Heart left ventricle (tissue), 16 donors: ENCODE measurements at places on chromosomes 16 and 17. TPM values are rescaled to one million over a fixed set of nuclear protein-coding genes. Genes with fewer than 3 reads are reported as not detected.
A peak's percentile ranks its signal among the peaks of the same experiment; 100 is the strongest.

The SCNN1G gene
- not detected for polyA plus RNA-seq

The TMIGD1 gene
- polyA plus RNA-seq, result not detected

The EFNB3 gene
- 0.15 TPM for polyA plus RNA-seq

The MGAT5B gene
- polyA plus RNA-seq, result not detected

The KRT39 gene
- polyA plus RNA-seq, result not detected

The PLLP gene
- 8.2 TPM for polyA plus RNA-seq

The CACNA1H gene
- 6.2 TPM for polyA plus RNA-seq

The HSD17B1 gene
- 1.2 TPM for polyA plus RNA-seq

The KCNJ12 gene
- polyA plus RNA-seq, result 7.3 TPM

The BICDL2 gene
- polyA plus RNA-seq, result 0.07 TPM

DNA sequence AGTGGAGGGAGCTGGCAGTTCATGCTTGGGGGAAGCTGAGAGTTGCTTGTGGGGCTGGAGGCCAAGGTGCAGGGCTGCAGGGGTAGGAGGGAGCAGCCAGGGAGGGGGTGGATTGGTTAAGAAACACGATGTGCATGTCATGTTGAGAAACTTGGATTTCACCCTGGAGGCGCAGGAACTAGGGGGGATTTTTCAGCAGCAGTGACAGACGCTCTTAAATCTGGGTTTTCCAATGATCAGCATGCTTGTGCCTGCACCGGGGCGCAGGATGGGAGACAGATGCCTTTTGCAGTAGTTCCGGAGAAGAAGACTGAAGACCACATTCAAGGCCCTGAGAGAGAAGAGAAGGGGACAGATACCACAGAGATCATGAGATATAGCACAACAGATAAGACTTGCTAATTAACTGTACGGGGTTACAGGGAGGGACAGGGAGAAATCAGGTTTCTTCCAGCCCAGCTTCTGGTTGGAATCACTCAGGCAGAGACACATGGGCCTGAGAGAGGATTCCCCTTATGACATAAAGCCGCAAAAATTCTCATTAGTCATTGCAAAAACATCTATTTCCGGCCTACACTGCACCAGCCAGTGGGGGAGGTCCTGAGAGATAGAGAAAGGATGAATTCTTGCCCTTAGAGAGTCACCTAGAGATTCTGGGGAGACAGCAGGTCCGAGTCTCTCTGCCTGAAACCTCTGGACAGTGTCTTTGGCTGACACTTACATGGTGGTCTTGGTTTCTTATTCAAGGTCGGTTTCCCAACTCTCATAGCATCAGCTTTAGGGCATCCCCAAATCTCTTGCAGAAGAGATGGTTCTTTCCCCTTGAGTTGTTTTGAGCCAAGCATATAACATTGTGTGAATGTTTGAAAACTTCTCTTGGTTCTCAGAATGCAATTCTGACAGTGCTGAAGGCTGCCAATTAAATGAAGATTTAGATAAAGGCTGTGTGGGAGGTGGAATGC lies 27.1 kb downstream of the CDH13 start:
- no peak for DNase-seq

- peak; percentile 71 for DNase-seq
Observed at GRCh38 chr16:17467923-17468540, 2.7 kb downstream of the XYLT1 start.

- DNase-seq, result no peak
Observed at GRCh38 chr16:56888806-56889205, 23.8 kb downstream of the SLC12A3 start.

GRCh38 chr17:50834429-50835300 lies 721 bp upstream of the WFIKKN2 start:
- DNase-seq, result no peak

GRCh38 chr17:82912484-82913089 lies 72.8 kb upstream of the ZNF750 start:
- DNase-seq, result peak; percentile 86

- DNase-seq, result peak; percentile 69
Observed at GRCh38 chr16:720447-720989, 428 bp upstream of the ANTKMT start.

GRCh38 chr17:59683283-59683682 lies 23.9 kb downstream of the PTRH2 start:
- no peak for DNase-seq

- DNase-seq, result no peak
Observed at GRCh38 chr17:69997332-69997731, 77.7 kb upstream of the KCNJ16 start.

DNA sequence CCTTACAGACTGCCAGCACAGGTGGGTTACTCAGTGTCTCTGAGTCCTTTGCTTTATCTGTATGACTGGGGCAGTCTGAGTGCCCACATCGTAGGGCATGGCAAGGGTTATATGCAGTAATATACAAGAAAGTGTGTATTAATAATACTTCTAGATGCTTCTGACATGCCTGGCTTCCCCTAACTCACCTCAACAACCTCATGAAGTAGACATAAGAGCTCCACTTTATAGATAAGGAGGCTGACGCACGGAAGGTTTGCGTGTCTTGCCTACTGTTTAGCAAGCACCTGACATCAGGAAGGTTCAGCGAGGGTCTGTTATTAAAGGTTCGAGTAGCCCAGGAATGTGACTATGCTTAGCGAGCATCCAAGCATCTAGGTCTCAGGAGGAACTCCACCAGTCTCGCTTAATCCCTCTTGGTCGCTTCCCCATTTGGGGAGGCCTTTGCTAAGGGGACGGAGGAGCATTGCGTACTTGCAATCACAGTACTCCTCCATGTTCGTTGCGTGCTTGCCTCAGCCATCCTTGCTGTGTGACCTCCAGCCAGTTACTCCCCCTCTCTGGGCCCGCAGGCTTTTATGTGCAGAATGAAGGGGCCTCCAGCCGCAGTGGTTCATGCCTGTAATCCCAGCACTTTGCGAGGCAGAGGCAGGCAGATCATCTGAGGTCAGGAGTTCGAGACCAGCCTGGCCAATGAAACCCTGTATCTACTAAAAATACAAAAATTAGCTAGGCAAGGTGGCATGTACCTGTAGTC lies 1.6 kb downstream of the KCNG4 start:
- DNase-seq, result no peak

GRCh38 chr16:54165174-54165911 lies 121.2 kb downstream of the IRX3 start:
- no peak for DNase-seq

DNA sequence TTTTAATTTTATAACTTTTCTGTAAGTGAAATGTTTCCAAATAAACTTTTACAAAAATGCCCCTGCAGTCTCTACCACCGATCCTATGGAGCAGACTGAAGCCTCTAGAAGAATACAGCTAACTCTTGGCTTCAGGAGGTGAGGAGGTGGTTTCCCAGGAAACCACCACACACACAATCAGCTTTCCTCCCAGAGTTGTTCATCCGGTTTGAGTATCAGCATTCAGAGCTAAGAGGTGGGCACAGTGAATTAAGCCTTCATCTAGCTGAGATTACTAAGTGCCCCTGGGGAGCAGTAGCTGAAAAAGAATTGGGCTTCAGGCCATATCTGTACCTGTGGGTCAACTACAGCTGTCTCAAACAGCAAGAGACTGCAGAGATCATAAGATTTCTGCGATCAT lies 139.7 kb downstream of the AATF start:
- no peak for DNase-seq

- DNase-seq, result no peak
Observed at GRCh38 chr16:86662195-86662594, 83.8 kb downstream of the FOXL1 start.

DNA sequence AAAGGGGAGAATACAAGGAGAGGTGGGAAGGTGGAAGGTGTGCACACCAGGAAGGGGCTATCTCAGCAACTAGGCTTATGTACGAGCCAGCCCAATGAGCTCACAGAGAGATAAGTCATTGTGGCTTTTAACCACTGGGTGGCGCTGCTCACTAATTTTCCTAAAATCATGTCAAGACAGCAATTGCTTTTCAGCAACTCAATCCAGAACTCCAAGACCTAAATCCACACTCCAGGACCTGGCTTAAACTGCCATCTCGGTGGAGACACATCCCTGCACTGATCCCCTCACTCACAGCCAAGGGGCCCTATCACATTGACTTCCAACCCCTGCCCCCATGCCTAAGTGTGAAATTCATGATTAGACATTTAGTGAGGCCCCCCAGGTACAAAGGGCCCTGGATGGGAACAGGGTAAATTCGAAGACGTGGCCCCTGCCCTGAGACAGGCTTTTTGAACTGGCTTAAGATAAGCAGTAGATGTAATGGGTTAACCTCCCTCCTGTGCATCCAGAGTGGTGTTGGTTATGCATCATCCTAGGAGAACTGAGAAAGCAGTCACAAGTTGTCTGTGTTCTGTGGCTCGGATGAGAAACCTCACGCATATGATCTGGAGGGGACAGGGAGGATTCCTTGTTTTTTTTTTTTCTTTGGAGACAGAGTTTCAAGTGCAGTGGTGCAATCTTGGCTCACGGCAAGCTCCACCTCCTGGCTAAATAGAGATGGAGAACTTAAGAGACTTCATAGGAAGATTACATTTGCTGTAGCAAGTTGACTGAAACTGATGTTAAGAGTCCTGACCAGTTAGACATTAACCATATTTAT lies 11.5 kb downstream of the CCL16 start:
- DNase-seq, result peak; percentile 67

GRCh38 chr16:674968-675883 lies at the start of gene RHBDL1:
Gene RHBDL1 (plus strand): TSS chr16:675671. CDS start chr16:675791, 120 bp downstream.
- no peak for DNase-seq

GRCh38 chr16:53216798-53217197 lies 162.0 kb downstream of the CHD9 start:
- no peak for DNase-seq

- no peak for DNase-seq
Observed at GRCh38 chr16:19919142-19919541, 34.5 kb upstream of the GPRC5B start.

DNA sequence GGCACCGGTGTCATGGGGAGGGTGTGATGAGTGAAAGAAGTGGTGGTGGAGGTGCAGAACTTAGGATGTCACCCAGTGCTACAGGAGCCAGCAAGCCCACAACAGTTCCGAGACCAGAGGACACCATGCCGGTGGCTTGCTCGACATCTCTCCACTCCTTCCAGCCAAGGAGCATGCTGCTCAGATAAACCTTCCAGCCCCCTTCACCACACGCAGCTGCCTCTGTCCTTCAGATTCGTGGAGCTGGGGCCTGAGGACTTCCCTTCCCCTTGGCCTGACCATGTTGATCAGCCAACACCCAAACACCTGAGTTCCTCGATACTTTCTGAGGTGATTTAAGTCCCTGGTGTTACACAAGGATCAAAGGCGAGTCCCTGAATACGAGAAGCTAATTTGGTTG lies 188.8 kb upstream of the FOXF1 start:
- no peak for DNase-seq

DNA sequence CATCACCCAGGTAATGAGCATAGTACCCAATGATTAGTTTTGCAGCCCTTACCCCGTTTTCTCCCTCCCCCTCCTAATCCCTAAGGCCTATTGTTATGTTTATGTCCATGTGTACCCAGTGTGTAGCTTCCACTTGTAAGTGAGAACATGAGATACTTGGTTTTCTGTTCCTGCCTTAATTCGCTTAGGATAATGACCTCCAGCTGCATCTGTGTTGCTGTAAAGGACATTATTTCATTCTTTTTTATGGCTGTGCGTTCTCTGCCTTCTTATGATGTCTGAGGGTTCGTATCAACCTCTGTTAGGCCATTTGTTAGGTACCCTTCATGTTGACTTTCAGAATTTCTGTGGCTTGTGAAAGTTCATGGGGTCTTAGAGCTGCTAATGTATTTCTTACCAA lies 31.0 kb downstream of the CTCF start:
- DNase-seq, result no peak

DNA sequence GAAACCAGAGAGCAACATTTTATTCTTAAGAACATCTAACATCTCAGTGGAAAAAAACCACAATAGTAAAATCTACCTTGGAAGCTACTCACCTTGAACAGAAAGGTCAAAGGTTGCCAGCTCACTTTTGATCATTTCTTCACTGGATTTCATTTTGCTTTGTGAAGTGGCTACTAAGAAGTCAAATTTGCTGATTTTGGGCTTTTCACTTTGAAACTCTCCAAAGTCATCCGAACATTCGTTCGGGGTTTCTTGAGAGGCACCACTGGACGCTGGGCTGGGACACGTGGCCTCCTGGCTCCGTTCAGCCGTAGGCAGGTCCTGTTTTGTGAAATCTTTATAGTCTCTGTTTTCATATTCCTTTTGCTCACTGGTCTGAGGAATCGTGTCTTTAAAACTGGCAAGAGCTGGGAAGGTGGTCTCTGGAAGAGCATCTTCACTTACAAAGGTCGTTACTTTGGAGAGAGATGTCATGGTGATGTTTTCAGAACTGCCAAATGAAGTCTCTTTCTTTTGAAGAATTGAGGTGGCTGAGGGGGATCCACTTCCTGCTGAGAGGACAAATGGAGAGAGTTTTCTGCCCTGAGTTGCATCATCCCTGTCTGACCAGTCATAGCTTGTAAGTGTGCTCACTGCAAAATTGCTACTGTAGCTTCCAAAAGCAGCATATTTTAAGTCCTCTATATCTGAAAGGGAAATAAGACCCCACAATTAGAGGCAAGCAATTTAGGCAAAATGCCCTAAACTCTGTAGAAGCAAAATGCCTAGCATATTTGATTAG lies 52.4 kb downstream of the DUSP14 start:
- DNase-seq, result no peak

DNA sequence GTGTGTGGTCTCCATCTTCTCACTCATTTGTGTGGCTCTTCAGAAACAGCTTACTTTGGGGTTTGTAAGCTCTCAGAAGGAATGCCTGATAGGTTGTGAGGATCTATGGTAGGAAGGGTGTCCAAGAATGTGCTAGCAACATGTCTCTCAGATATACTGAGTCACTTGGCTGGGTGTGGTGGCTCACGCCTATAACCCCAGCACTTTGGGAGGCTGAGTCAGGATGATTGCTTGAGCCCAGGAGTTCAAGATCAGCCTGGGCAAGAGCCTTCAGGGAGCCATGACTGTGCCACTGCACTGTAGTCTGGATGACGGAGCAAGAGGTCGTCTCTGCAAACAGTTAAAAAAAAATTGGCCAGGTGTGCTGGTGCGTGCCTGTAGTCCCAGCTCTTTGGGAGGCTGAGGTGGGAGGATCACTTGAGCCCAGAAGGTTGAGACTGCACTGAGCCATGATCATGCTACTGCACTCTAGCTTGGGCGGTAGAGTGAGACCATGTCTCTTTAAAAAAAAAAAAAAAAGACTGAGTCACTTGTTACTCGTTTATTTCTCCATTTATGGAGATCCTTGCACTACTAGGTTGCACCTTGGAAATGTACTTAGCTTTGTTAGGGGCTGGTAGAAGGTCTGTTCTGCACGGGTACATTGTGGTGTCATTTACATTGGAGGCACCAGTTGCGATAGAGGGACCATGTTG lies 232.0 kb downstream of the SNX29 start:
- DNase-seq, result no peak

DNA sequence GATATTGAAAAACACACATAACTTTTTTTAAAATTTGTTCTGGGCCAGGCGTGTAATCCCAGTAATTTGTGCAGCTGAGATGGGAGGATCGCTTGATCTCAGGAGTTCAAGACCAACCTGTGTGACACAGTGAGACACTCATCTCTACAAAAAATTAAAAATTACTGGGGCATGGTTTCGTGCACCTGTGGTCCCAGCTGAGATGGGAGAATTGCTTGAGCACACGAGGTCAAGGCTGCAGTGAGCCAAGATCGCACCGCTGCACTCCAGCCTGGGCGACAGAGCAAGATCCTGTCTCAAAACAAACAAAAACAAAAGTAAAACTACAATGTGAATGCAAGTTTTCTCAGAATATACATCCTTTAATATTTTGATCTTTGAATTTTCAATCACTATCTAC lies 15.1 kb downstream of the C16orf54 start:
- no peak for DNase-seq
